ENCODE measurements at places on chromosomes 1 and 21.

DNA sequence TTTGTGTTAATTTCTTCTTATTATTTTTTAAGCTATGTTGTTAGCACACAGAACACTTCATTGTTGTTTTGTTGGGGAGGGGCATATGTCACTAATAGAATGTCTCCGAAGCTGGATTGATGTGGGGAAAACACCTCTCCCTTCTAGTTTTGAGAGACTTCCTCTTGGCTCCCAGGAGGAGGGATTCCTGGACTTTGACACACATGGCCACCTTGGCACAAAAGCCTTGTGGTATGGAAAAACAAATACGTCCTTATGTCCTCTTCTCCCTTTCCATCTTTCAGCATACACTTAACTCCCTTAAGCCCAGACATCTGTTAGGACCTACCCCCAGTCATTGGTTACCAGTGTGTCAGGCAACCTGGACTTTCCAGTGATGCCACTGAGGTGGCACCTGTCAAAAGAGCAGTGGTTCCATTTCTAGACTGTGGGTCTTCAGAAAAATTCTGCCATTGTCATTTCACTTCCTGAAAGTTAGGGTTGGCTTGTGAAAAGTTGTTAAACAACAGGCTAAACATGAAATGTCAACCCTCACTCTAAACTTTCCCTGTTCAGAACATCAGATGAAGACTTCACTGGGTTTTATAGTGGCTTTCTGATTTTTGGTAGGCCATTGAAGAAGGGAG is 12.5 kb upstream of the ABCB10 start:
- DNase-seq = no peak

DNA sequence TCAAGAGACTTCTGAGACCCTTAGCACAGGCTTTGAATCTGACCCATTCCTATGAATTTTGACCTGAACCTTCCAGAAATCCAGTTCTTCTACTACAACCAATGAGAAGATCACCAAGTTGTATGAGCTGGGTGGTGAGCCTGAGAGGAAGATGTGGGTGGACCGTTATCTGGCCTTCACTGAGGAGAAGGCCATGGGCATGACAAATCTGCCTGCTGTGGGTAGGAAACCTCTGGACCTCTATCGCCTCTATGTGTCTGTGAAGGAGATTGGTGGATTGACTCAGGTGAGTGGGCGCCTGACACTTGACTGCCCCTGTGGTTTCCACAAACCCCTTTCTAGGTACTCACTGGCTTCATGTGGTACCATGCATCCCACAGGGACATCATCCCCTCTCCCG is 20.0 kb upstream of the PIGV start:
- DNase-seq = no peak

GRCh38 chr1:23184212-23184934 is 15.7 kb upstream of the LUZP1 start:
- no peak for DNase-seq

DNA sequence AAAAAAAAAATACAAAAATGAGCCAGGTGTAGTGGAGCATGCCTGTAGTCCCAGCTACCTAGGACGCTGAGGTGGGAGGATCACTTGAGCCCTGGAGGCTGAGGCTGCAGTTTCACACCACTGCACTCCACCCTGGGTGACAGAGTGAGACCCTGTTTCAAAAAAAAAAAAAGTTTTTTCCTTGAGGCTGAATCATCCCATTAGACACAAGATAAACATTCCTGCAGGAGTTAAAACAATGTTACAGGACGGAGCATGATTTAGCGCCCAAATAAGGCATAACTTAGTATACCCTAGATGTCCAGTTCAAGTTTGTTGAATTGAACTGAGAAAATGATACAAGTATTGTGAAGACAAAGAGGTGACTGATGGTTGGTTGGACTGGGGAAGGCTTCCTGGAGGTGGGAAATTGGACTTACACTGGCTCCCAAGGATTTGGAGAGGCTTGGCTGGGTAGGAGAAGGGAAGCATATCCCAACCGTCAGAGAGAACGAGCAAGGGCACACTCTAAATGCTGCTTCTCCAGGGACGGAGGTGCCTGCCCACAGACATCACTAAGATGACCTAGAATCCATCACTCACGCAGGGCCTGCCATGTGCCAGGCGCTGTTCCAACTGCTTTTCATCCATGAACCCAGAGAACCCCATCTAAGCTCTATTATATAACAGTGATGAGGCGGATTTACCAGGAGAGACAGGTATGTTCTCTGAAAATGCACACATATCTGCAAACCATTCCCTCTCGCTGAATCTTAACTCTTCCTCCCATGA is 610.6 kb downstream of the KIF26B start:
- DNase-seq = no peak

DNA sequence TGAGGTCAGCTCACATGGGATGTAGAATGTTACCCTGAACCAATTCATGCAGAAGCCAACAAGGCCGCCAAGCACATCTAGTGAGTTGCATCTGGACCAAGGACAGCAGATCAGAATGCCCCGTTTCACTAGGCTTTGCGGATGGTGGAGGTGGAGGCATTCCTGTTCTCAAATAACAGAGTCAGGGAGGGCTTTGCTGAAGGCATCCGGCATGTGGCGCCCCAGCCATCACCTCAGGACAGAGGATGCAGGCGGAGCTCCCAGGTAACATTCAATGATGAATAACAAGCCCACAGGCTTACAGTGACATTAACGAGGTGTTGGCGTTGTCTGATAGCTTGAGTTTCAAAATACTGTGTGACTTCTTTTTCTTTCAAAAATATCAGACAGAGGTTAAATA is 476.2 kb downstream of the CAMTA1 start:
- no peak for DNase-seq

DNA sequence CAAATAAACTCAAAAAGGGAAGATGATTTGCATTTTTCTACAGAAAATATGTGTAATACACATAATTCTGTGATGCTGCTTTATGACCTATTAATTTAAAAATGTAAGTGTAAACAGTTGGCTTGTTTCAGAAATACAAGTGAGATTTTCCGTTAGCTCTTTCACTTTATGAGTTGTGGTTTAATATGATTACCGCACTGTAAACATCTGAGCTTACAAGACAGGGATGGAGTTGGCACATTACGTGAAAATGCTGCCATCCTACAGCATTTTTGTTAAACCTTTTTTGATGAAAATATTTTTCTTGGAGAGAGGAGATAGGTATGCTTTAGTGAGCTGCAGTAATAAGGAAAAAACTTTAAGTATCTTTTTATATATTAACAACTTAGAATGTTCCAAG is 426.8 kb upstream of the ADAMTS5 start:
- DNase-seq = no peak

DNA sequence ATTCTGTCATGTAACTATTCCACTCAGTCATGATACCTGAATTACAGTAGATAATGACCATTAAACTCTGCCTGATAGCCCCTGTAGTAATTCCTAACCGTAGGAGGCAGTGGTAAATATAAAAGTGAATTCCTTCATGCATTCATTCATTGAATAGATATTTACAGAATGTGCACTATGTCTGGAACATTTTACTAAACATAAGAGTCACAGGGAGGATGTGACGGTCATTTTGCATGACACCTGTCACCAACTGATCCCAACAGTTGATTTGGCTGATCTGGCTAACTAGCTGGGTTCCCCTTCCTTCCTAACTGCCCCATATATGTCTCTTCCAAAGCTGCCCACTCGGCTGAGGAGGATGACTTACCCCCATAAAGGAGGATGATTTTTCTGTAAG is 2.2 kb upstream of the RNPC3 start:
- DNase-seq = no peak

- no peak for DNase-seq
Observed at GRCh38 chr1:20558191-20558590, 5.8 kb downstream of the FAM43B start.

DNA sequence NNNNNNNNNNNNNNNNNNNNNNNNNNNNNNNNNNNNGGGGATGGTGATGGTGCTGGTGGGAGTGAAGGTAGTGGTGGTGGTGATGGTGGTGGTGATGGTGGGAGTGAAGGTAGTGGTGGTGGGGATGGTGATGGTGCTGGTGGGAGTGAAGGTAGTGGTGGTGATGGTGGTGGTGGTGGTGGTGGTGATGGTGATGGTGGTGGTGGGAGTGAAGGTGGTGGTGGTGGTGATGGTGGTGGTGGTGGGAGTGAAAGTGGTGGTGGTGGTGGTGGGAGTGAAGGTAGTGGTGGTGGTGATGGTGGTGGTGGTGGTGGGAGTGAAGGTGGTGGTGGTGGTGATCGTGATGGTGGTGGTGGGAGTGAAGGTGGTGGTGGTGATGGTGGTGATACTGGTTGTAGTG is 93.6 kb downstream of the CRYAA start:
- DNase-seq = peak; percentile 33

DNA sequence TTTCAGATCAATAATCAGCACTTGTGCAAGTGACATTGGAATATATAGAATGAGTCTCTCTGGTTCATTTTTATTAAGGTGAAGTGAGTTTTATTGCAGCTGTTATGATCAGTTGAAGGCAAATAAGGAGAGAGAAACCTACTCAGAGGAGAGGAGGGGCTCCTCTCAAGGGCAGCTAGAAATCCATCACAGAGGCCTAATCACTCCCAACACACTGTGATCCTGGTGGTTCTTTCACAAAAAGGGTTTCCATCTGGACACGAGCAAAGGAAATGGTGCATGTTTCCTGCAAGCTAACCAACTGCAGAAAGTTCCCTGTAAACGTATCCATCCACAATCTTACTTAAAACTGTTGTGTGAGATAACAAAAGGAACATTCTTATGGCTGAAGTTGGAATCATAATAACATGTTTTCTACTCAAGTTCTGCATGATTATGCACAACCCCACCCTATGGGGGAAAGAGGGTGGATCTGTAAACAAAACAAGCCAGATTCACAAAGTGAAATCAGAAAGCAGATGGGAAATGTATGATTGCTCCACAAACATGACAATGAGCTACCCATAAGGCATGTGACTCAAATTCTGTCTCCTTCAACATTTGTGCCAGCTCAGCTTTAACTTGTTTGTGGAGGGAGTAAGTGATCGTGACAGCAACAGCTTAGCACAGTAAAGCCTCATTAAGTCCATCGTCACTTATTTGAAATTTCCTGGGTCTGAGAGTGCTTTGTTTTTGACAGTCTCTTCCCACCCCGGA is 141.2 kb upstream of the ST6GALNAC5 start:
- DNase-seq = no peak

- DNase-seq = no peak
Observed at GRCh38 chr1:36372617-36373016, 13.1 kb downstream of the STK40 start.
